ENCODE measurements at places on chromosomes 7 and 10. TPM values are rescaled to one million over a fixed set of nuclear protein-coding genes. Genes with fewer than 3 reads are reported as not detected.

Gene NACAD
- 0.02 TPM for total RNA-seq

Gene ZNF511
- total RNA-seq: 63.3 TPM

Gene SPDYE18
- 1.0 TPM for total RNA-seq

Gene TEX36
- not detected for total RNA-seq

Gene INA
- total RNA-seq: 0.25 TPM

Gene ZNF212
- total RNA-seq: 12.5 TPM

Gene POMZP3
- total RNA-seq: 7.8 TPM

Gene SHH
- 0.05 TPM for total RNA-seq

Gene TMEM139
- total RNA-seq: 0.89 TPM

Gene SYPL1
- 52.0 TPM for total RNA-seq

Gene PPP1R3C
- total RNA-seq: not detected

Gene GPR141
- total RNA-seq: not detected

Gene KMT2C
- total RNA-seq: 58.0 TPM

Gene FAM25A
- not detected for total RNA-seq

Gene TMEM270
- not detected for total RNA-seq

Gene R3HCC1L
- 16.9 TPM for total RNA-seq

Gene EBF3
- not detected for total RNA-seq

Gene AGR3
- not detected for total RNA-seq

Gene ACBD5
- 19.7 TPM for total RNA-seq

Gene SLC39A12
- total RNA-seq: not detected

Gene TFPI2
- total RNA-seq: not detected

Gene KNDC1
- total RNA-seq: 0.57 TPM

Gene CTAGE15
- total RNA-seq: 1.3 TPM

Gene SAP25
- 21.4 TPM for total RNA-seq

Gene ACTR3C
- total RNA-seq: 11.7 TPM

Gene GJD4
- not detected for total RNA-seq

Gene OR2A12
- not detected for total RNA-seq

Gene TMEM196
- total RNA-seq: not detected

Gene P4HA1
- 30.0 TPM for total RNA-seq

Gene SYT15
- total RNA-seq: 1.2 TPM

Gene PAPSS2
- not detected for total RNA-seq

Gene TRIM50
- total RNA-seq: not detected

Gene CNPY1
- total RNA-seq: not detected

Gene KLHDC10
- 15.0 TPM for total RNA-seq

Gene KCNH2
- 0.36 TPM for total RNA-seq
